ENCODE measurements at places on chromosomes 16 and 17. TPM values are rescaled to one million over a fixed set of nuclear protein-coding genes. Genes with fewer than 3 reads are reported as not detected.

GRCh38 chr16:2988590-2989099 lies 8.4 kb upstream of the PKMYT1 start:
- H3K4me1 ChIP-seq, result peaks cover 2% of the 10 kb centered on the region
- no peak for DNase-seq
- no peaks in the 10 kb centered on the region for H3K27me3 ChIP-seq
- no peak overlapping the region for H3K27ac ChIP-seq

GRCh38 chr16:86850670-86851069 lies 272.3 kb downstream of the FOXL1 start:
- H3K27ac ChIP-seq, result no peak overlapping the region
- H3K36me3 ChIP-seq, result no peaks in the 10 kb centered on the region
- H3K4me1 ChIP-seq, result no peaks in the 10 kb centered on the region

GRCh38 chr16:60151987-60152386 lies 1417.9 kb upstream of the GOT2 start:
- H3K27me3 ChIP-seq, result no peaks in the 10 kb centered on the region
- H3K27ac ChIP-seq, result no peak overlapping the region
- H3K4me1 ChIP-seq, result no peaks in the 10 kb centered on the region
- no peaks in the 10 kb centered on the region for H3K36me3 ChIP-seq
- H3K4me3 ChIP-seq, result no peak overlapping the region
- DNase-seq, result no peak

DNA sequence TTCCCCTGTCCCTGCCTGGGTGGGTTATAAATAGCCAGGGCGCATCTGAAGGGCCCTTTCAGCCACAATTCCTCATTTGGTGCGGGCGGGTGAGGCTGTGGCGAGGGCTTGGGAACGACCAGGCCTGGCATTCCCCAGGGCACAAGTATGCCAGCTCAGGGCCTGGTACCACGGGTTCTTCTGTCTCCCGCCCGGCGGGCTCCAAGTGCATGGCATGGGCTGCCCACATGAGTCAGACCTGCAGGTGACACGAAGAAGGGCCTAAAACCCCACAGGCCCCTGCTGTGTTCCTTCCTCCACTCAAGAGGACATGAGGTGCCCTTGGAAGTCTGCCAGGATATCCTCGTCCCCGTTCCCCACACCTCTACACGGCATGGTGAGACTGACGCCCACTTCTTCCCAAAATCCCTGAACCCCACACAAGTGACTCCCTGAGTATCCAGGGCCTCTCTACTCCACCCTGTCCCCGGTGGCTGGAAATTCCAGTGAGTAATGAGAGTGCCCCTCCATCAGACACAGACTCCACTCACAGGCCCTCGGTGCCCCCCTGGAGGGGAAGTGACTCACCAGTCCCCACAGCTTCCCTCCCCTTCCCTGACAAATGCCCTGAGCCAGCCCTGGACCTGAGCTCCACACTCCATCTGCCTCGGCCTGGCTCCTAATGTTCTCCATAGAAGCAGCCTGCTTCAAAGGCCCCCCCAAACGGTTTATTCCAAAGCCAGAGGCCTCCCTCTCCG lies 68.8 kb downstream of the ABR start:
- peak; percentile 58 for DNase-seq
- no peaks in the 10 kb centered on the region for H3K36me3 ChIP-seq
- H3K27ac ChIP-seq, result peak overlapping the region; percentile 61
- H3K27me3 ChIP-seq, result no peaks in the 10 kb centered on the region

- no peak overlapping the region for H3K27ac ChIP-seq
- no peaks in the 10 kb centered on the region for H3K27me3 ChIP-seq
- peak; percentile 81 for DNase-seq
- peaks cover 10% of the 10 kb centered on the region for H3K4me1 ChIP-seq
Measured at GRCh38 chr16:27154705-27155521, 48.4 kb upstream of the KDM8 start.

GRCh38 chr17:19592316-19592715 lies 56.2 kb upstream of the ALDH3A2 start:
- H3K36me3 ChIP-seq, result no peaks in the 10 kb centered on the region
- H3K4me3 ChIP-seq, result no peak overlapping the region
- peaks cover 3% of the 10 kb centered on the region for H3K27me3 ChIP-seq
- no peak overlapping the region for H3K27ac ChIP-seq
- H3K4me1 ChIP-seq, result no peaks in the 10 kb centered on the region

- no peak overlapping the region for H3K4me3 ChIP-seq
- no peak overlapping the region for H3K27ac ChIP-seq
- H3K27me3 ChIP-seq, result no peaks in the 10 kb centered on the region
- no peaks in the 10 kb centered on the region for H3K36me3 ChIP-seq
- peaks cover 68% of the 10 kb centered on the region for H3K4me1 ChIP-seq
Measured at GRCh38 chr17:77396610-77397009, 255.8 kb downstream of the SEC14L1 start.

- no peak overlapping the region for H3K27ac ChIP-seq
- peaks cover 10% of the 10 kb centered on the region for H3K4me1 ChIP-seq
- peak; percentile 41 for DNase-seq
- peaks cover 30% of the 10 kb centered on the region for H3K27me3 ChIP-seq
- H3K36me3 ChIP-seq, result no peaks in the 10 kb centered on the region
Measured at GRCh38 chr17:43560461-43561427, 14.6 kb upstream of the ETV4 start.

GRCh38 chr17:60941028-60941427 lies 263.4 kb downstream of the BCAS3 start:
- no peaks in the 10 kb centered on the region for H3K4me1 ChIP-seq
- no peaks in the 10 kb centered on the region for H3K27me3 ChIP-seq
- no peaks in the 10 kb centered on the region for H3K36me3 ChIP-seq
- DNase-seq, result no peak

- DNase-seq, result no peak
- H3K27ac ChIP-seq, result no peak overlapping the region
- H3K27me3 ChIP-seq, result no peaks in the 10 kb centered on the region
- no peak overlapping the region for H3K4me3 ChIP-seq
Measured at GRCh38 chr17:57579245-57579644, 165.9 kb downstream of the CCDC182 start.

DNA sequence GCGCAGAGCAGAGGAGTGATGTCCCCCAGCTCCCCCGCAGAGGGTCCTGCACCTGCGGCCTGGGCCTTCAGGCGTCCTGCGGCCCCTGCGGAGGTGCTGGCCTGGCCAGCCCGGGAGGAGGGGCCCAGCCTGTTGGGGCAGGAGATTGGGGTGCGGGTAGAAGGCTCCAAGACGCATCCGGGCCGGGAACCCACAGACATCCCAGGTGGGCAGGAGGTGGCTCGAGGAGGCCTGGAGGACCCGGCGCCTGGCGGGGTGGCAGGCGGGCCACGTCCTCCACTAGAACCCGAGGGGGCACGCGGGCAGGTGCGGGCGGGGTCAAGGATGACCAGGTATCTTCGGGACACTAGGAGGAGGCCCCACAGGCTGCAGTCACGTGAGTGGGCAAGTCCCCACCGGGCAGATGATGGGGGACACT lies 647 bp upstream of the SECTM1 start:
- H3K4me1 ChIP-seq, result peaks cover 29% of the 10 kb centered on the region
- H3K27me3 ChIP-seq, result peaks cover 7% of the 10 kb centered on the region
- H3K4me3 ChIP-seq, result peak overlapping the region; percentile 52
- H3K36me3 ChIP-seq, result no peaks in the 10 kb centered on the region

GRCh38 chr16:10600782-10601443 lies 20.5 kb upstream of the EMP2 start:
- no peak for DNase-seq
- H3K27ac ChIP-seq, result no peak overlapping the region
- H3K36me3 ChIP-seq, result no peaks in the 10 kb centered on the region
- H3K4me1 ChIP-seq, result no peaks in the 10 kb centered on the region
- peaks cover 6% of the 10 kb centered on the region for H3K27me3 ChIP-seq

DNA sequence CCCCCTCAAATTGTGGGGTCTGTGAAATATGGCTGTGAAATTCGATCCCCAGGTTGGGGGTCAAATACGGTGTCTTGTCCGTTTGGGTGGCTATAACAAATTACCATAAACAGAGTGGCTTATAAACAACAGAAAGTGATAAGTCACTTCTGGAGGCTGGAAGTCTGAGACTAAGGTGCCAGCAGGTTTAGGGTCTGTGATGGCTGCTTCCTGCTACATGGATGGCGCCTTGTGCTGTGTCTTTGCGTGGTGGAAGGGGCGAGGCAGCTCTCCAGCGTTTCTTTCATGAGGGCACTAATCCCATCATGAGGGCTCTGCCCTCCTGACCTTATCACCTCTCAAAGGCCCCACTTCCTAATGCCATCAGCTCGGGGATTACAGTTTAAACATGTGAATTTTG lies 120.0 kb downstream of the IRF8 start:
- peaks cover 38% of the 10 kb centered on the region for H3K27me3 ChIP-seq
- H3K4me3 ChIP-seq, result no peak overlapping the region
- H3K36me3 ChIP-seq, result peaks cover 2% of the 10 kb centered on the region
- no peak overlapping the region for H3K27ac ChIP-seq
- peaks cover 18% of the 10 kb centered on the region for H3K4me1 ChIP-seq

DNA sequence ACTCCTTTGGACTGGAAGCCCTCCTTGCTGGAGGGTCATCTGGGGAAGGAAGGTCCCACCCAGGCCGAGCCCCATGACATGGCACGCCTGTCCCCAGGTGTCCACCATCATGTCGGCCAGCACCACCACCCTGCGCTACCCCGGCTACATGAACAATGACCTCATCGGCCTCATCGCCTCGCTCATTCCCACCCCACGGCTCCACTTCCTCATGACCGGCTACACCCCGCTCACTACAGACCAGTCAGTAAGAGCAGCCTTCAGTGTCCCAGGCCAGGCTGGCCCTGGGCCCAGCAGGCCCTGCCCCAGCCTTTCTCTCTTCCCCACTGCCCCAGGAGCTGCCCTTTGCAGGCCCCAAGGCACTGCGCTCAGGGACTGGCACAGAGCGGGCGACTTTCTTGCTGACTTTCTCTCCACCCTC lies 6.5 kb downstream of the TUBG2 start:
- peaks cover 12% of the 10 kb centered on the region for H3K27me3 ChIP-seq
- no peak overlapping the region for H3K27ac ChIP-seq
- peaks cover 7% of the 10 kb centered on the region for H3K36me3 ChIP-seq
- no peak for DNase-seq

- H3K4me1 ChIP-seq, result peaks cover 2% of the 10 kb centered on the region
- H3K27me3 ChIP-seq, result no peaks in the 10 kb centered on the region
- peak overlapping the region; percentile 67 for H3K4me3 ChIP-seq
- peak; percentile 92 for DNase-seq
- no peak overlapping the region for H3K27ac ChIP-seq
- no peaks in the 10 kb centered on the region for H3K36me3 ChIP-seq
Measured at GRCh38 chr16:1929578-1930337, 11.5 kb upstream of the HS3ST6 start.

- H3K27ac ChIP-seq, result no peak overlapping the region
- no peak overlapping the region for H3K4me3 ChIP-seq
- H3K36me3 ChIP-seq, result peaks cover 31% of the 10 kb centered on the region
- peak; percentile 75 for DNase-seq
- H3K4me1 ChIP-seq, result peaks cover 21% of the 10 kb centered on the region
- H3K27me3 ChIP-seq, result no peaks in the 10 kb centered on the region
Measured at GRCh38 chr16:69123910-69124309, 8.5 kb downstream of the CHTF8 start.

- peaks cover 5% of the 10 kb centered on the region for H3K4me1 ChIP-seq
- no peaks in the 10 kb centered on the region for H3K36me3 ChIP-seq
- H3K27ac ChIP-seq, result no peak overlapping the region
- peak overlapping the region; percentile 63 for H3K4me3 ChIP-seq
Measured at GRCh38 chr17:31392856-31393748, 1.6 kb downstream of the RAB11FIP4 start.

The MFAP4 gene
- 0.70 TPM for total RNA-seq

The ZFPM1 gene
- total RNA-seq, result 18.0 TPM

The CACNA1G gene
- 0.13 TPM for total RNA-seq

The P2RX5 gene
- 39.5 TPM for total RNA-seq

The MYH1 gene
- total RNA-seq, result not detected

The CLEC19A gene
- not detected for total RNA-seq

The C16orf86 gene
- total RNA-seq, result 4.7 TPM

The ENO3 gene
- total RNA-seq, result 31.3 TPM

The KRT33A gene
- total RNA-seq, result not detected

All from activated CD8-positive, alpha-beta T cell treated with anti-CD3 and anti-CD28 coated beads for 36 hours (primary cell).